ENCODE measurements at places on chromosomes 7 and 10.

GRCh38 chr7:85567983-85568382 is 381.1 kb upstream of the SEMA3D start:
- no peak for DNase-seq

- no peak for DNase-seq
Measured at GRCh38 chr7:128210590-128211570, 30.2 kb upstream of the LEP start.

DNA sequence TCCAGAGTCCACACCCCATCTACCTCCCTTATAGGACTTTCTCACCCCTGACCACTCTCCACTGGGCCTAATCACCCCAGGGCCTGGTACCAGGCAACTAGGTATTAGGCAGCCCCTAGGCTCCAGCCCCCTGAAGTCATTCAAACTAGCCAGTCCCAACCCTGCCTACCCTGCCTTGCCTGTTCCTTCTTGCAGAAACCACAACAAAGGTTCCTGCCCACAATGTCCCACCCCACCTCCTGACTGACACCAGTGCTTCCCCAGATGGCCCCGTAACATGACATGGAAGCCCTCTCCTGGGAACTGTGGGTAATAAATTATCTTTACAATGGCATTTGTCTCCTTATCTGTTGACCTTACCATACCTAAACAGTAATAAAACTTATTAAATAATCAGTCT is 100.6 kb upstream of the PDE1C start:
- DNase-seq, result no peak

- DNase-seq, result no peak
Measured at GRCh38 chr7:41891950-41892349, 189.1 kb upstream of the INHBA start.

DNA sequence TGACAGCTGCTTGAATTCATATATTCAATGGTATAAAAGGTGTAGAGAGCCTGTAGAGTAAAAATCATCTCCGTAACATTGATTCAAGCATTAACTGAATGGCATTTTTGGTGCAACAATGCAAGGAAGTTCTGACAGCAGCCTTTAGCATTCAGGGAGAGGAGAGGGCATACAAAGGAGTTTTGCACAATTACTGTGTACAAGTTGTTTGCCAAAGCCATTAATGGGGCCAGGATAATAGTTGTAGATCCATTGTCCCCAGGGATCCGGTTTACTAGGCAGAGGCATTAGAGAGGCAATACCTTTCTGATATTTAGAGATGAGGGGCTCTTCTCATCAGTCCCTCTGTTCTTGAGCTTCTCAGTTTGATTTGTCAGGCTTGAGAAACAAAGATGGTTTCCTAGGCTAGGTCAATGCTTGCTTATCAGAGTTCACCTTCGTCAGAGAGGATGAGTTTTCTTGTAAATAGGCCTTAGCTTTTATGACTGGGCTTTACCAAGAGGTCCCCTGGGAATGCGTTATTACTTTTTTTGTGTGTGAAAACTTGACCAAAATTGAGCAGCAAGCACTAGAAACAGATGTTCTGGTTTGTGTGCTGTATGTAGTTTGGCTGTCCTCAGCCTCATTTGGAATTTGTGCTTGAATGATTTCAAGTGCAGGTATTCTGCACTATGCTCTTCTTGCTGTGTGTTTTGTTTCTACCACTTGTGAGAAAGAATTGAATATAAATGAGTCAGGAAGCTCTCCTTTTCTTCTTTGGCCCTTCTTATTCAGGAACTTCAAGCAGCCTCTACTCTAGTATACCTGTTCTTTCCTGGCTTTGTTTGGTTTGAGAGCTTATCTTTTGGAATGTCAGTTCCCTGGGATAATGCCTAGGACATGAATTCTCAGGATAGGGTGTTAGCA is 32.0 kb downstream of the SND1 start:
- no peak for DNase-seq
